ENCODE measurements at places on chromosomes 7 and 10. TPM values are rescaled to one million over a fixed set of nuclear protein-coding genes. Genes with fewer than 3 reads are reported as not detected.

The OR9A2 gene
- total RNA-seq, result not detected

The ADCYAP1R1 gene
- not detected for total RNA-seq

The ENKUR gene
- not detected for total RNA-seq

The MSANTD7 gene
- 13.2 TPM for total RNA-seq

The CUZD1 gene
- total RNA-seq, result 1.0 TPM

The HOXA6 gene
- 11.8 TPM for total RNA-seq

GRCh38 chr7:144588559-144589051 lies 185.1 kb upstream of the NOBOX start:
- DNase-seq, result no peak

DNA sequence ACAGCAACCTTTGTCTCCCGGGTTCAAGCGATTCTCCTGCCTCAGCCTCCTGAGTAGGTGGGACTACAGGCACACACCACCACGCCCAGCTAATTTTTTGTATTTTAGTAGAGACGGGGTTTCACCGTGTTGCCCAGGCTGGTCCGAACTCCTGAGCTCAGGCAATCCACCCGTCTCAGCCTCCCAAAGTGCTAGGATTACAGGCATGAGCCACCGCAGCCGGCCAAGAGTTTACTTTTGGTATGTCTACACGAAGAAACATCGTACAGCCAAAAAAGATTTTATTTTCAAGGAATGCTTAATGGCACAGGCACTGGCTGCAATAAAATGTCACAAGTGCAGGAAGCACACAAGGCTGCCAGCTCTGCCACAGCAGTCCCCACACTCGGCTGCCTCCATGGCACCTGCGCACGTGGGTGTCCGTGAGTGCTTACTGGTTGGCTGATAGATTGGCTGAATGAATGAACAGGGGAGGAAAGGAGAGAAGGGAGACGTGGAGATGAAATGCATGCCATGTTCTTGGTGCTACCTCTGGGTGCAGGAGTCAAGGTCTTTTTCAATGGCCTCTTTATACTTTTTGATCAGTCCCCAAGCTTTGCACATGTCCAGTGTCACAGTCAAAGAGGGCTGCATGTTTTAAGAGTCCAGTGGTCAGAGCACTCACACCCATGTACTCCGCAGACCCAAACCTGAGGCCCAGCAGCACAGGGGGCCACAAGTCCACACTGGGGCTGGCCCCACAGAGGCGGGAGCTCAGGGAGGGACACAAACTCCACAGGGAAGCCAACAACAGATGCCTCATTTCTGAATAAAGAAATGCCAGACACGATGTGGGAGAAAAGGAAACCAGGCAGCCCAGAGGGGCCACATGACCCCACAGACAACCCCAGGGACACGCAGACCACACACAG lies 198.2 kb downstream of the MAD1L1 start:
- DNase-seq, result no peak

GRCh38 chr7:44639671-44640321 lies 33.4 kb downstream of the OGDH start:
- peak; percentile 86 for DNase-seq

GRCh38 chr7:90192876-90193750 lies 18.4 kb upstream of the STEAP2 start:
- DNase-seq, result no peak

GRCh38 chr7:50650057-50650664 lies 85.0 kb upstream of the DDC start:
- no peak for DNase-seq

DNA sequence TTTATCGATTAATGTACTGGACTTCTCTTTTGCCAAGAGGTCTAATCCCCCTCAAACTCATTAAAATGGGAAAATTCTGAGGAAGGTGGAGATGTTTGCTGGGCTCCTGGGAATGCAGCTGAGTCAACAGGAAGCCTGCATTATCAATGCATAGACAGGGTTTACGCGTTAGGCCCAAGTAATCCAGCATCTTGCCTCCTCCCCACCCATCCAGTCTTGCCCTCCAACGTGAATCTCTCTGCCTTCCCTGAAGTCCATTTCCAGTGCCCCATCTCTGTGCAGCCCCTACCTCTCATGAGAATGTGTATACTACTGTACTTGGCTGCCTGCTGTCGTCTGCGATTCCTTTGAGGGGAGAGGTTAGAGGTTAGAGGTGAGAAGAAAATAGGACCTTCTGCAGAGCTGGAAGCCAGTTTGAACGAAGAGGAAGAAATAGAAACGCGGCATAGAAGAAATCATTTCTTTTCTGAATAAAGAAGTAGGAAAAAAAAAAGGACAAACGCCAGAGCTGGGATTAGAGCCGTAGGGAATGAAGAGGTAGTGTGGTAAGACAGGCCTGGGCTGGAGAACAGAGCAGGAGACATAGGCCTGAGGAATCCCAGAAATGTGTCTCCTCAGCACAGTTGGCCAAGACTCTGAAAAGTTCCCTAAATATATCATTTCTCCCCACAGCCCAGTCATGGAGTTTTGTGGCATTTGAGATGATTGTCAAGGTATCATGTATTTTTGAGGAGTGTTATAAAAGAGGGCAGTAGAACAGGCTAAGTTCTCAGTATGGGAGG lies 75.6 kb downstream of the MYOF start:
- no peak for DNase-seq

DNA sequence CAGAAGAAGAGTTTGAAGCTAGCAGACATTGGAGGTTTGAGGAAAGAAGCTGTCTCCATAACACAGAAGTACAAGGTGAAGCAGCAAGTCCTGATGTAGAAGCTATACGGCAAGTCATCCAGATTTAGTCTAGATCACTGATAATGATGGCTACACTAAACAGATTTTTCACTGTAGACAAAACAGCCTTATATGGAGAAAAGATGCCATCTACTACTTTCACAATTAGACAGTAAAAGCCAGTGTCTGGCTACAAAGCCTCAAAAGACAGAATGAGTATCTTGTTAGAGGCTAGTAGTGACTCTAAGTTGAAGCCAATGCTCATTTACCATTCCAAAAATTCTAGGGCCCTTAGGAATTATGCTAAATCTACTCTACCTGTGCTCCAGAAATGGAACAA lies 85.1 kb downstream of the SNX13 start:
- DNase-seq, result no peak

DNA sequence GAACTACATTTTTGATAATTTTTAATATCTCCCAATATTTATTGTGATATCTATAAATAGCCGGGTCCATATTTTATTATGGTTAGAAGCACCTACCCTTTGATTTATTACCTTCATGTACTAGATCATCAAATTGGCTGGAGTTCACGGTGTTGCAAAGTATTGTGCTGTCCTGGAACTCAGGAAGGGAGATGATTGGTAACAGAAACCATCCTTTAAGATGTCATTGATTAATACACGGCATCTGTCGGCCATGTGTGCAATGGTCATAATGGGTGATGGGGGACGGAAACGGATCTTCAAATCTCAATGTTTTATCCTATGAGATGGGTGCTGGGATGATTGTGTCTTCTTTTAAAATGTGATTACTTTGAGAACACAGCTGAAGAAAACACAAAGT lies 157.0 kb downstream of the NEBL start:
- no peak for DNase-seq

GRCh38 chr10:125257521-125258108 lies 97.3 kb upstream of the CTBP2 start:
- DNase-seq, result no peak

GRCh38 chr7:67392596-67393438 lies 396.2 kb downstream of the TYW1 start:
- no peak for DNase-seq

DNA sequence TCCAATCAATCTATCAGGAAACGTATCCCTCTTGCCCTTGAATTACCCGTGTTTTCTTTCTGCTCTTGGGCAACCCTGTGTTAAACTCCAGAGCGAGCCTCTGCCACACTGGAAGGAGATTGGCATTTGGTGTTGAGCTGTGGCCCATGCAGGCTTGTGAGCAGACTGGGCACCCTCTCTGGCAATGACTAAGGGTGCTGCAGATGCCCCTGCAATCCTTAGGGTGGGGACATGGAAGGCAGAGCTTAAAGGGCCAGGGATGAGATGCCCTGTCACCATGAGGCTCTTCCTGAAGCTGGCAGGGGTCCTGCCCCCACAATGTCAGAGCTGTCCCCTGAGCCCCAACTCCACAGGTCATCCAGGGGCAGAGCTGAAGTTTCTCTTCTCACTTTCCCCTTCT lies 19.5 kb upstream of the FAM180A start:
- no peak for DNase-seq

GRCh38 chr10:29725133-29725720 lies 90.5 kb upstream of the SVIL start:
- DNase-seq, result no peak

DNA sequence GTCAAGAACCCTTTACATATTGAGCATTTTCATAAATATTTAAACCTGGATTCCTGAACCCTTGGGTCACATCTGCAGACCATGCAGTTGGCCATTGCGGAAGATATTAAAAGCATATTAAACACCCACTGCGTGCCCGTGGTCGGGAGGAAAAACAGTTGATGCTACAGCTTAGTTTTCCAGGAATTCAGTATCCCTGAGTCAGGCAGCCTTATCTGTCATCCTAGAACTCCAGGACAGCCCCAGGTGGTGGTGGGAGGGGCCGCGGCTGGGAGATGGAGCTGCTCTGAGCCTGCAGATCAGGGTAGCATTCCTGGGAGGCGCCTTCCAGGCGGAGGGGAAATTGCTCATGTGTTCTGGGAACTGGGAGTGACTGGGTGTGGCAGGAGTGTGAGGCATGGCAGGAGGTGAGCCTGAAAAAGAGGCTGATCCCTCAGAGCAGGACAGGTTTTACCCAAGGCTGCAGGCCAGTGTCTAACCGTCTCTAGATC lies 222.9 kb upstream of the SH2B2 start:
- no peak for DNase-seq

GRCh38 chr7:130493275-130493873 lies 1.5 kb downstream of the MEST start:
- no peak for DNase-seq

DNA sequence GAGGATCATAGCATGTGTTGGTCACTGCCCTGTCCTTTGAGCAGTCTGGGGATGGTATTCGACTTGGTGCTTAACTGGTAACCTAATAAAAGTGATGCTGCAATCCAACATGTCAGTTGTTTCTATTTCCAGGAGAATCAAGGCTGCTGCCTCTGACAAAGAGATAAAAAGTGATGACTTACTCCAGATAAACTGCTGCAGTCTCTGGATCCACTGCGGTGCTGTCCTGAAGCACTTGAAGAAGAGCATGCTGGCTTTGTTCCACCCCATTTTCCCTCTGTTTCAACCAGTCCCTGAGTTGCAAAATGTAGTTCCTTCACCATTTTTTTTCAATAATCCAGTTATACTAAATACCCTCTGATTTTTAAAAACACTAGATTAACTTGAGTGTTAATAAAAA lies 403.5 kb upstream of the ANKRD30A start:
- no peak for DNase-seq

DNA sequence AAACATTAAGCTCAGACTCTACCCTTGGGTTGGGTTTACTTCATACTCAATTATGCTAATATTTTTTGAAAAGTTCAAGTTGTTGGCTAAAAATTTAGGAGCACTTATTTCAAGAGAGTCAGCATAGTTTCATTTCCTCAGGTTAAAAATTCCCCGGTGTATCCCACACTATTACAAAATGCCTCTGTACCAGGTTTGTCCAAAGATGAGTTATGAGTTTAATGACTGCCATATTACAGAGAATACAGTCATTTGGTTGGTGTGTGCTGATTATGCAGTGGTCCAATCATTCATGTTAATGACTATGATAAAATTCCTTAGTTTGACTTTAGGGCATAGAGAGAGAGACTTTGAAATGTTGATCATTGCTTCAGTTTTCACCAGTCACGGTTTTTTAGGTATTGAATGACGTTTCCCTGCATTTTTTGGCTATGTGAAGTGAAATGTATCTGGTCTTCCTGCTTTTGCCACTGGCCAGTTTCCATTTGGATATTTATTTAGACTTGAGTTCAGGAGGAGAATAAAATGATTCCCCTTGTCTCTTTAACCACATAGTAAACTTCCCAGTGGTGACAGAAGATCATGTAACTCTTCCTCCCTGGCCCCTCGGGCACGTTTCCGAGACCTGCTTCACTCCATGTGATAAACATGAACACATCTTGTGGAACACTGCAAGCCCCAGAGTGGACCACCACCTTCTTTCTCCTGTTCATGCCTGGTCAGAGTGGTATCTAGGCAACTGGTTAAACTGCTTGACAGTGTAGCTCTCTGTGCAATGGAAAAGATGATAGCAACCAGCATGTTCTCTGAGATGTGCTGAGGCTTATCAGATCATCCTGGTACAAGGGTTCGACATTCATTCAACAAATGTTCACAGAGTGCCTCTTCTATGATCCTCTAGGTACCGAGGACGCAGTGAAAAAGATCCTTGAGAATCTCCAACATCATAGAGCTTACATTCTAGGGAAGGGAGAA lies 153.6 kb downstream of the CACNB2 start:
- DNase-seq, result no peak

Data from epithelial cell of proximal tubule (primary cell).